ENCODE measurements at places on chromosomes 6 and 20.

GRCh38 chr20:17471606-17472187 is 59.5 kb downstream of the BFSP1 start:
- DNase-seq, result no peak

DNA sequence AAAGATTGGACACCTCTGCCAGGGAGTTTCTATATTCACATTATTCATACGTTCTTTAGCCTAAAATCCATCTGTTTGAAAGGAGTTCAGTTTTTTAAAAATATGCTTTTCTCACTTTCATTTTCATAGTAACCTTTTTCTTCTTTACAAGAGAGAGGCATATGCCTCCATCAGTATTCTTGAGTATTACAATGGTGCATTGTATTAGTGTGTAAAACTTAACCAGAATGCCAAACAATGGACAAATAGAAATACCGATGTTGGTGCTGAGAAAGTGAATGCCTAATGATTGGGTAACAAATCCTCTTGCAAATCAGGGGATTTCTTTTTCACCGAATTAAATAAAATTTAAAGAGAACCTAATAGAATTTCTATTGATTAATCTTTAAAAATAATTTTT is 163.2 kb upstream of the LAMA2 start:
- DNase-seq, result no peak

GRCh38 chr6:36387440-36388303 is at the start of gene ETV7:
Gene ETV7, minus strand, starts transcription at chr6:36387669. Its CDS starts 128 bp downstream, at chr6:36387541.
- no peak for DNase-seq

DNA sequence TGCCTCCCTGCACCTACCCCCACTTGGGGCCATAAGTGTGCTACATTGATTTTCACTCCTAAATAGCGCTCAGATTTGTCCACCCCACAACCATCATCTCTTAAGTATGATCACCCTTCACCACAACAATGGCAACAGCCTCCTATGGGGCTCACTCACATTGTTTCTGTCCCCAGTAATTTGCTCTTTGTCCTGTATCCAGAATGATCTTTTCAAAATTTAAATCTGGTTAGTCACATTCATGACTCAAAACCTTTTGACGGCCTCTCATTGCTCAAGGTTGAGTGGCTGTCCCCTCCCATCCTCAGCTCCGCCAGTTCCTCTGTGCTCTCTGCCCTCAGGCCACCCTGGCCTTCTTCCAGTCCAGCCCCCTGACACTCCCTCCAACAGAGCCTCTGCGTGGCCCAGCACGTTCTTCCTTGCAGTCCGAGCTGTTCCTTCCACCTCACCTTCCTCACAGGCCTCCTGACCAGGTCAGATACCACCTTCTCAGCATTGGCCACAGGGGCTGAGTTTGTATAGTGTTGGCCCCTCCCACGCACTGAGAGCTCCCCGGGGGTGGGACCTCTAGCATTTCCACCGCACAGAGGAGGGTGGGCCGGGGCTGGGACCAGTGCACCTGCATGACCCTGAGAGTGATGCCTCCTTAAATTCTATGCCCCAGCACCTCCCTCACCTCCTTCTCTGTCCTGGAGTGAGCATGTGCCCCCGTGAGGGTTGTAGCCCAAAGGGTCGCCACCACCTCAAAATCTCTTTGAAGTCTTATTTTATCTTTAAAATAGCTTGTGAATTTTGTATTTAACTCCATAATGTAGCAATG is 2.4 kb upstream of the PPP1R3G start:
- DNase-seq, result no peak

DNA sequence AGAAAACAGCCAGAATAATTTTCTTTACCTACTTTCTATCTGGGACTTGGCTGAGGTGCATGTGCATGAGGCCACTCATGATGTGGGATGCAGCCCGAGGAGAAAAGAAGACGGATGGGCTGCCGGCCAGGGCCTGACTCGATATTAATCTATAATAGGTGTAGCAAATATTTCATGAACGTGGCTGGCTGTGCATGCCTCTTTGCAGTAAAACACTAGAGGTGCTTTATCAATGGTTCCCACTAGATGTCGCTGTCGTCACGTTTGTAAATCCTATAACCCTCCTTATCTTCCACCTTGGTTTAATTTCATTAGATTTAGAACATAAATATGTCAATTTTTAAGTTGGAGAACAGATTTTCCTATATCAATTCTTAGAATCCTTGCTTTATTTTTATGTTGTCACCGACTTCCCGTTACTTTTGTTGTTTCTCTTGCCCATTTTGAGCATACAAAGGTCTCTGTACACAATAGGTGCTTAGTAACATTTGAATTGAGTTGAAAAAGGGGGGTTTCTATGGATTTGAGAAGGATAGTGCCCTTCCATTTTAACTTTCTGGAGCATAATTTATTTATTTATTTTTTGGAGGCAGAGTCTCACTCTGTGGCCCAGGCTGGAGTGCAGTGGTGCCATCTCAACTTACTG is 19.6 kb upstream of the FERMT1 start:
- DNase-seq, result peak; percentile 69

GRCh38 chr6:14149053-14149738 is 31.6 kb downstream of the CD83 start:
- DNase-seq, result no peak

GRCh38 chr6:149696901-149697300 is 21.0 kb downstream of the LATS1 start:
- DNase-seq, result no peak
